ENCODE measurements at places on chromosomes 6 and 20.

- DNase-seq = no peak
Measured at GRCh38 chr20:24149881-24150307, 161.3 kb upstream of the GGTLC1 start.

- no peak for DNase-seq
Measured at GRCh38 chr6:4294636-4295035, 159.3 kb upstream of the ECI2 start.

DNA sequence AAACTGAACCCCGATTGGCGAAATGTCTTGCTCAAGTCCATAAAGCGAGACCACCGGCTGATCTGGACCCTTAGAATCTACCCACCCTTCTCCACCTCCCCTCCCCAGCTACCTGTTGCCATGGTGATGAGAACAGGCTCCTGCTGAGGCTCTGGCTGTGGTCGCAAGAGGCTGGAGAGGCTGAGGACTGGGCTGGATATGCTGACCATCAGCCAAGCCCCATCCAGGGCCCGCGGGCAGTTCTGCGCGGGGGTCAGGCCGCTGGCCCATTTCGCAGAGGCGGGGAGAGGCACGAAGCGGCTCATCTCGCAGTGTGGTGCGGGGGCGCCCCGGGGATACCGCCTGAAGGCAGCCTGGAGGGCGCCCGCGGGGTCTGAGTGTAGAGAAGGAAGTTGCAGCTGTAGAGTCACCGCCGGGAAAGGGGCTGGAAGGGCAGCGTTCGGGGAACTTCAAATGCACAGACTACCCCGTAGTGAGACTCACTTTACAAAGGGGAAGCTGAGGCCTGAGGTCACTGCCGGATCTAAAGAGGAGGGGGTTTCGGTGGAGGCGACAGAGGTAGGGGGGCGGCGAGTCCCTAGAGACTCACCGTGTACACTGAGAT, 671 bp downstream of the TAPBP start:
- peak; percentile 36 for DNase-seq

DNA sequence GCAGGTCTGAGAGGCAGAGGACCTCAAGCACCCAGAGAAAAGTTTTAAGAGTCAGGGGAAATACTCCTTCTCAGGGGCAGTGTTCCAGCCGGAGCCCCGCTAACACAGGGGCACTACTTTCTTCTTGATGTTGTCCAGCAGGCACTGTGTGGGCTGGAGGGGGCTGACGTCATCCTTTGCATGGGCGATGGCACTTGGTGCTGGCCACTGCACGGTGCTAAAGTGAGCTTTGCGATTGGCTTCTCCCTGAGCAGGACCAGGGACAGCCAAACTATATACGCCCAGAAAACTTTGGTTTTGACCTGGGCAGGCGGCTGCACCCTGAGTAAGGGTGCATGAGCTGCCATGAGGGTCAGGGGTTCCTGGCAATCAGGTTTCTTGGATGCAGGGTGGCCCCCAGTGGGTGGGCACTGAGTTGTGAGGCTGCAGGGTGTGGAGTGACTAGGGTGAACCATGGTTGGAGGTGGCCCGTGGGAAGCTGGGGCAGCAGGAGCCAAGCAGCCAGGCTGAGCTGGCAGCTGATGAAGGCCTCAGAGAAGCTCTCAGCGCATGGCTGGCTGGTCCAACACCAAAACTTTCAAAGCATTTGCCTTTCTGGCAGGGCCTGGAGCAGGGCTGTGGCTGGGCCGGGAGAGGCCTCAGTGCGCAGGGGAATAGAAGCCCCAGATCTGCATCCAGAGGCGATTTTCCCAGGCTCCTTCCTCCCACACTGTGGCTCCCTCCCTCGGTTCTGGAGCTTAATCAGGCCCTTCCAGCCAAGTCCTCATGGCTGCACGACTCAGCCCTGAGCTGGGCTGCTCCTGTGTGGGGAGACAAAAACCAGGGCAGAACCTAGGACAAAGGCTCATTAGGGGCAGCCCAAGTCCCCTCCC, 18.3 kb downstream of the MRPS18A start:
- no peak for DNase-seq

DNA sequence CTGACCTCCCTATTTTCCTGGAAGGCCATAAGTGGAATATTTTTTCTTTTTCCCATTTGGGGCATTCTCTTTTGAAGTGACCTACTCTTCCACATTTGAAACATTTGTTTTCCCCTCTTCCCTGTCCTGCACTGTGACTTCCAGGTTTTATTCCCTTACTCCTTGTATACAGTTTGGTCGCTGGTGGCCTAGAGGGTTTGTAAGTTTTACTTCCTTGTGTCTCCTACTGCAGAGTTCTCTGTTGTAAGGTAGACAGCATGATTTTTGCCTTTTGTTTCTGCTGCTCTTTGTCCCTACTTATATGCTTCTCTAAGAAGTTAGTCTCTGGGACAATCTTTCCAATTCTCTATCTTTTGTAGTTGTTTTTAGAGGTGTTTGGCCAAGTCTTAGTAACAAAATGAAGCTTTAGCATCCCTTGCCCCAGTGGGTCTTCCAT, 7.4 kb upstream of the ZNFX1 start:
- no peak for DNase-seq

GRCh38 chr6:154166140-154166539, 127.1 kb downstream of the OPRM1 start:
- DNase-seq = no peak

DNA sequence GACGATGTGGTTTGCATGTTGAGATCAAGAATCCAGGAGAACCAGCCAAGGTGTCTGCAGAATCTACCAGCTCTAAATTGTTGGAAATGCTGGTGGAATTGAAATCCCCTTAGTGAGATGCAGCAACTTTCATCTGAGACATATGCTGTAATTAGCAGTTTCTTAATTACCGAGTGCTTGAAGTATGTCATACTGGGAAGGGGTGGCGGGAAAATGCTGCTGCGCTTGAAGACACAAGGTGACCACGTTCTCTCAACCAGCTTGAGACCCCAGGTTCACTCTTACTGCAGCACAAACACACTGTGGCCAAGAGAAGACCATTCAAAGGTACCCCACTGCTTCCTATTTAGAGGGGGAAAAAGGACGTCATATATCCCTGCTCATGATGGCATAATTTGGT, 59.0 kb downstream of the PFDN4 start:
- no peak for DNase-seq

- DNase-seq = no peak
Measured at GRCh38 chr6:41502566-41502916, 43.6 kb upstream of the FOXP4 start.

GRCh38 chr6:43481591-43482236, 4.3 kb downstream of the TJAP1 start:
- DNase-seq = peak; percentile 33

- DNase-seq = no peak
Measured at GRCh38 chr6:134253681-134254080, 64.2 kb downstream of the SGK1 start.

DNA sequence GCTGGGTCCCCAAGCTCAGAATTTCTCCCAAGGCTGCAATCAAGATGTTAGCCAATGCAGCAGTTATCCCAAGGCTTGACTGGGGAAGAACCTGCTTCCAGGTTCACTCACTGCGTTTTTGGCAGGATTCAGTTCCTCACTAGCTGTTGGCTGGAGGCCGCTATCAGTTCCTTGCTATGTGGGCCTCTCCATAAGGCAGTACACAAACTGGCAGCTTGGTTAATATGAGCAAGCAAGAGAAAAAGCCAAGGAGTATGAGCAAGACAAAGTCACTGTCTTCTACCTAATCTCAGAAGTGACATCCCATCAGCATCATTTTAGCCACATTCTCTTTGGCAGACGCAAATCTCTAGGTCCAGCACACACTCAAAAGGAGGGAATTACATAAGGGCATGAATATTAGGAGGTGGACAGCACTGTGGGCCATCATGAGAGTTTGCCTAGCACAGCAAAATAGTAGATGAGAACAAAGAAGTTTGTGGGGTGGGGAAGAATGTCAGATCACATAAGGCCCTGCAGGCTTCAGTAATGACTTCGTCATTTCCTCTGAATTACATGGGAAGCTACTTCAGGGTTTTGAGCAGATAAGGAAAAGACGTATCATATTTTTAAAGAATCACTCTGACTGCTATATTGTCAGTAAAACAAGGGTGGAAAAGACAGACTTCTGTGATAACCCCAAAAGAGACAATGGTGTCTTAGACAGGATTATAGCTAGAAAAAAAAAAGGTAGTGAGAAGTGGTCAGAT, 25.5 kb downstream of the LMBRD1 start:
- DNase-seq = no peak

GRCh38 chr6:24926192-24926591, 9.6 kb downstream of the RIPOR2 start:
- no peak for DNase-seq

GRCh38 chr6:134173936-134174671, 121.7 kb upstream of the SLC2A12 start:
- DNase-seq = peak; percentile 90

DNA sequence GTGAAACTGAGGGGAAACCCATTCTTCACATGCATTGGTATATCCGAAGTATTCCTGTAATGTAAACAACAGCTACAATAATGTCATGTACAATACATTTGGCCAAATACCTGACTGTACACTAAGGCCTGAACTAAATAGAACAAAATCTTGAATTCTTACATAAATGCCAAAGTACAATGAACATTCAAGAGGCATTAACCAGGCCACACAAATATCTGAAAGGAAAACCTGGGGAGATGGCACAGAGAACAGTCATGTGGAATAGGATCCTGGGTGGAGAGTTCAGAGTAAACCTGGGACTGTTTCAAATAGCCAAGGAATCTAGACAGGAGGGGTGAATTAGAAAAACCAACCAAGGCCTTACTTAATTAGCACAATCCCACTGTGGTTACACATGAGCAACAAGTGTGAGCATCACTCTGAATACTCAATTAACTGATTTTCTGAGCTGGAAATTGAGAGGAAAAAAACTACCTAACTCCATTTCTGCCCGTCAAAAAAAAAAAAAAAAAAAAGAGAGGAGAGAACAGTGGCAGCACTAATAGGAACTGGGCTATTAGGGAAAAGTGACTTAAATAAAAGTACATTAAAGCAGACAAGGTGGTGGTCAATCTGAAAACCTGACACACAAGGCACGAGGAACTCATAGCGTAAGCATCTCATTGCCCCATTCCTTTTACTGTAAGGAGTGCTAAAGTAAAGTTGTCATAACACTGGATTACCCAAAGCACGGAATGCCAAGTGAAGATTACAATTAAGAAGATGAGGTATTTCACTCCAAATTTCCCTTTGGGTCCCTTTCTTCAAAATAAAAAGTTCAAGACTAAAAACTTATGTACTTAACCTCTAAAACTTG, 10.9 kb downstream of the SNX5 start:
- no peak for DNase-seq

DNA sequence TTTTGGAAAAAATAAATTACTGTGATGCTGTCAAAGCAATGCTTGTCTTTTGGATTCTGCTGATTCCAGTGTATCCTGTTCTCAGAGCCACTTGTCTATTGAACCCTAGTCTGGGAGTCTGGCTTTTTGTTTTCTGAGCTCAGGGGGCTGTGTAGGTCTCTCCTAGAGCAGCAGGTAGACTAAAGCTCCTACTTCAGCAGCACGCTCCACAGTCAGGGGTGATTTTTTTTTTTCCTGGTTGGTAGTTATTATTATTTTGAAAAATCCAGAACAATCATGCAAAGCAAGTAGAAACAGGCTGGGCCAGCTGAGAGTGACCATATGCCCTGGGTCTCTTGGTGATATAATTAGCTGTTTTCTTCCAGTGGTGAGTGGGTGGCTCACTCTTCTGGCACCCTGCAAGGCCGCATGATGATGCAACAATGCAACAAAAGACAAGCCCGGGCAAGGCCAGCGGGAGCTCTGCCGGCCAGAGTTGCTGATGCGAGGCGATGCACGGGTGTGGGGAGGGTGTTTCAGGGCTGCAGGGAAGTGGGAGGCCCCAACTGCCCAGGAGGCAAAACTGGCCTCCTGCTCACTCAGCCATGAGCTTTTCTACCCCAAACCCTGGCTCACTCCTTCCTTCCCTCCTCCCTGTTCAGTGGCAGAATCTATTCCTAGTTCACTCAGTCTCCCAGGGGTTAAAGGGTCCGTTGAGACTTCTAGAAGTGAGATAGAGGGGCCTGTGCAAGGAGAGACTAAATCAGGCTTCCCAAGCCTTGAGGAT, 11.5 kb upstream of the CDKN1A start:
- DNase-seq = no peak

DNA sequence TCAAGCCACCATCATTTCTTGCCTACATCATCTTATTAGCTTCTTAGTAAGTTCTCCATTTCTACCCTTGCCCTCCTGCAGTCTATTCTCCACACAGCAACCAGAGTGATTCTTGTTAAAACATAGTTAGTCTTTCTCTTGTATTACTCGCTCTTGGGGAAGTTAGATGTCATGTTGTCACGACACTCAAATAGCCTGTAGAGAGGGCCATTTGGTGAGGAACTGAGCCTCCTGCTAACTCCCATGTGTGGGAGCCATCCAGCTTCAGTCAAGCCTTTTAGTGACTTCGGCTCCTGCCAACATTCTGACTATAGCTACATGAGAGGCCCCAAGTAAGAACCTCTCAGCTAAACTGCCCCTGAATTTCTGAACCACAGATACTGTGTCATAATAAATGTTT, 395.4 kb downstream of the CDC5L start:
- no peak for DNase-seq

DNA sequence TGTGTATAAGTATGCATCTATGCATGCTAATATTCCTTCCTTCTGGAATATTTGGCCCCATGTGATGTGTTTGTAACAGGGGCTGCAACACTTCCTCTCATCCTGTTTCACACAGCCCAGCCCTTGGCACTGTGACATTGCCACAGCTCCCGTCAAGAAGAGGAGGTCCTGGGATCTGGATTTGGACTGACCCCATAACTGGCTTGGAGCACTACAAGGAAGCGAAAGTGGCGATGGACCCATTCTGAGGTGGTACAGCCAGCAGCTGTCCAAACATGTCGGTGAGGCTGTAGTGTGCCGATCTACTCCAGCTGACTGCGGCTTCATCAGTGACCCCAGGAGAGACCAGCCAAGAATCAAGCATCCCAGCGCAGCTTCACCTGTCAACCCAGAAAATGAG, 18.2 kb downstream of the SYNDIG1 start:
- DNase-seq = no peak

DNA sequence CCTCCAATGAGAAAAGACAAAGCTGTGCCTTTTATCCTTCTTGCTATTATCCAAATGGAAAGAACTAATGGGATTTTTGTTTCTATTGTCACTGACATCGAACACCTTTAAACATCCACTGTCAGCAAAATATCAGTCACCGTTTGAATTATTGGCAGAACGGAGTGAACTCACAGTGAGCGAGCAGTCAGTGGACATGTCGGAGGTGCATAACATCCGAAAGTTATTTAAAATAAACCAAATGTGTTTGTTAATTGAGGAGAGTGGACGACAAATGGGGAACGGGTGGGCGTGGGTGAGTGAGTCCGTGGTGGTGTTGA, 38.8 kb downstream of the PMEPA1 start:
- no peak for DNase-seq

- peak; percentile 15 for DNase-seq
Measured at GRCh38 chr6:89433252-89434149, 549 bp downstream of the ANKRD6 start.

DNA sequence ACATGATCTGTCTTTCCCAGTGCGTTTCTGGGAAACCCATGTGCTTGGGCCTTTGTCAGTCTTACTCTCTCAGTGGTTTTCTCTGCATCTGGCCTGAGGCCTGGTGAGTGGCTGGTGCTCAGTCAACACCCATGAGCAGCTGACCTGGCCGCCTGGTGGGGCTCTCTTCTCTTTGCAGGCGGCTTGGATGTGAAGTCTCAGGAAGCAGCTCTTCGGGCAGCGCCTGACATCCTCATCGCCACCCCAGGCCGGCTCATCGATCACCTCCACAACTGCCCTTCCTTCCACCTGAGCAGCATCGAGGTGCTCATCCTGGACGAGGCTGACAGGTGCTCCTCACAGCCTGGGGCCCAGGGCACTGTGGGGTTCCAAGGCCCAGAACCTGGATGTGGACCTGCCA, 10.8 kb downstream of the DDX27 start:
- DNase-seq = no peak
